Fibroblast of the conjunctiva (primary cell): ENCODE measurements at places on chromosomes 1 and 21.
A peak's percentile ranks its signal among the peaks of the same experiment; 100 is the strongest.

GRCh38 chr1:116404699-116405098 is 31.7 kb downstream of the ATP1A1 start:
- no peak for DNase-seq

- DNase-seq: no peak
Observed at GRCh38 chr1:34975771-34976170, 9.4 kb downstream of the TMEM35B start.

DNA sequence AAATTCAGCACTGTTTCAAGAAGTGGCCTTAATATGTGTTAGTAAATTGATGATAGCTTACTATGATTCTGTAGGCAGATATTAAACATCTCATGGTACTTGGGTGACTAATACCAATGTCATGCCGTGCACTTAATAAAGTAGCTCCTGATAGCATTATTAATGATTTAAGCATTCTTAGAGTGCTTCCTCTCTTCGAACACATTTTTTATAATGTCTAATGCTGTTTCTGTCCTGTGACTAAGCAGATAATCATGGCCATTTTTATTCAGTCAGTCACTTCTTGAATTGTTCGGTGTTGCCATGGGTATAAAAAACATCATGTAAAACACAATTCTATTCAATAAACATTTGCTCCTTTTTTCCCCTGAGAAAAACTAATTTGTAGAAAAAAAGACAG is 804.6 kb upstream of the ADGRL4 start:
- peak; percentile 24 for DNase-seq

DNA sequence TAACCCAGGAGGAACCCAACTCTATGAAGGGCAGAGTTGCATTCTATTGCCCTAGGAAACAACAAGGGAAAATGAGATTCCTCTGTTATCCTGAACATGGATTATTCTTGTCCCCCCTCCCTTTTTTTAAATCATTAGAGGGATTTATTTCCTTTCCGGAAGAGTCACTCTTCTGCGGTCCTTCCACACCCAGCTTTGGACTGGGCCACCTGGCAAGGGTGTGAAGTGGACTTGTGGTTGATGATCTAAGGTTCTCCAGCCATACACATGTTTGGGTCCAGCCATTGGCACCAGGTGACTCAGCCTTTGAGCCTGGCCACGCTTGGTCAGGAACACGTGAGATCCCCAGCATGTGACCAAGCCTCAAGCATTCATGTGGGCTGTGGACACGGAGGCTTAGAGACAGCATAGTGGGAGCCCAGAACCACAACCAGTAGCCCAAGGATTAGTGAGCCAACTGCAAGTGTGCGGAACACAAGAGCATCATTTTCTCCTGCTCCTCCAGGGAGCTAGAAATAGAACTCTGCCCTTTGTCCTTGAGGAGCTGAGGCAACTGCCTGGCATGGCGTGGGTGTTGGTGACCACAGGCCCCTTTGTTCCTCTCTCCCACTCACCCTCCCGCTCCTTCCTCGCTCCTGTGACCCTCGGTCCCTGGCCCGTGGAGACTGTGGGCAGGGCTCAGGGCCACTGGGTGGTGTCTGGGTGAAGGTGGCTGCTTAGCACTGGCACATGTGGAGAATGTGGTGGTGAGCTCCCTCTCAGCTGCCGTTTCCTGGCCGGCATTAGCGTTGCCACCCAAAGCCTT is 50.1 kb downstream of the NENF start:
- peak; percentile 47 for DNase-seq

DNA sequence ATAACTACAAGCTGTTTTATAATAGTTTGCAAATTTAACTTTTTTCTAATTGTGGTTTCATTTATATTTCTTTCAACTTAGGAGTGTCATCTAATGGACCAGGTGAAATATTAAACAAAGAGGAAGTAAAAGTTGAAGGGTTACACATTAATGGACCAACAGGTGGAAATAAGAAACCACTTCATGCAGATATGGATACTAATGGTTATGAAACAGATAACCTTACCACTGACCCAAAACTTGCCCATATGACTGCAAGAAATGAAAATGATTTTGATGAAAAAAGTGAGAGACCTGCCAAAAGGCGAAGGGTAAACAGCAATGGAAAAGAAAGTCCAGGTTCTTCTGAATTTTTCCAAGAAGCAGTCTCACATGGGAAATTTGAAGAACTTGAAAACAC is 59.7 kb downstream of the MIER1 start:
- no peak for DNase-seq

- DNase-seq: no peak
Observed at GRCh38 chr1:151455231-151455630, 4.1 kb downstream of the POGZ start.

DNA sequence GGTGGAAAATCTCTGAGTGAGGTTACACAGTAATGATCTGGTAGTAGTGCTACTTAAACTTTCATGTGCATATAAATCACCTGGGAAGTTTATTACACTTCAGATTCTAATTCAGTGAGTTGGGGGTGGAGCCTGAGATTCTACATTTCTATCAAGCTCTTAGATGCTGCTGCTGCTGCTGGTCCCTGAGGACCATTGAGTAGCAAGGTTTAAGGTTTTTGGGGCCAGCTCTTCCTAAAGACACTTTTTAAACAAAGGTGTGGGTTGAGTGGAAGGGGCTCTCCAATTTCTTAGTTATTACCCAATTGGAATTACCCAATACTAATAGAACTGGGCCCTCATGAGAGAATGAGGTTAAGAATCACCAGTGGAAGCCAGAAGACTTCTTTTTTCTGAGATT is 29.5 kb downstream of the KCNA3 start:
- no peak for DNase-seq

- no peak for DNase-seq
Observed at GRCh38 chr1:1426496-1427105, 5.5 kb upstream of the ANKRD65 start.

DNA sequence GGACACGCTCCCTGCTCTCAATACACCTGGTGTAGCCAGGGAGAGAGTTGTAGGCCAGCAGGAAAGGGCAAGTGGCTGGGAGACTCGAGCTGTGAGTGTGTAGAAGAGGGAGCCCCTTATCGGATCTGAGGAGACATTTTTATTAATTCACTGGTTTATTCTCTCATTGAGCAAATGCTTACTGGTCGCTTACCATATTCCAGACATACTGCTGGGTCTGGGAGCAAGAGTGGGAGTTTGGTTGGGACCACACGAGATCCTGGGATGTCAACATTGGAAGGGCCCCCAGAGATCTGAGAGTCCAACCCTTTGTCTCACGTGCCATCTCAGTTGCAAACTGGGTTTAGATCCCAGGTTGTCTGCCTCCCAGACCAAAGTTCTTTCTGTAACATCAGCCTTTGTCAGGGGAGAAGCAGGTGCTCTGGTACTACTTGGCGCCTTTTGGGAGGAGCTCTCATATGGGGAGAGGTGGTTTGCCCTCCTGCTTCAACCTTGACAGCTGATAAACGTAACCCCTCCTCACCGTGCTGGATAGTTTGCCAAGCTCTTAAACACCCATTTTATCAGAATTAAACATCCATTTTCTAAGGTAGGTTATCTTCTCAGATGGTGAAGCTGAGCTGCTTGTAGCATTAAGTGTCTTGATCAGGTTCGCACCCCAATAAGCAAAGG is 742 bp downstream of the TMEM222 start:
- no peak for DNase-seq

DNA sequence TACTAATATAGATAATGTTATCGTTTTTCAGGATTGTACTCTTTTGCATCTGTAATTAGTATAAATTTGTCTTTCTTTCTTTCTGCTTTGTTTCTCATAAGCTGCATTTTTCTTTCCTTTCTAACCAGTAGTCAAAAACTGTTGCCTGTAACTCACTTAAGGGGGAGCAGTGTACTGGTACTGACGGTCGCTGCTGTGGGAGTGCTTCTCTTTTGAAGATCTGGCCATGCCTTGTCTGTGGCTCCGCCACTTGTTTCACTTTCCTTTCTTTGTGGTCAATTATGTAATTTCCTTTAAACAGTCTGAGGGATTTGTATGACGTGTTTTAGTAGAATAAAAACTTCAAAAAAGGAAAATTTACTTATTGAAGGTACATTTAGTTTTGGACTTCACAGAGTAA is 37.0 kb downstream of the MIA3 start:
- DNase-seq: no peak

- no peak for DNase-seq
Observed at GRCh38 chr1:230517786-230518185, 91.7 kb upstream of the PGBD5 start.

GRCh38 chr1:162366149-162366548 is 10.5 kb downstream of the SPATA46 start:
- DNase-seq: no peak

DNA sequence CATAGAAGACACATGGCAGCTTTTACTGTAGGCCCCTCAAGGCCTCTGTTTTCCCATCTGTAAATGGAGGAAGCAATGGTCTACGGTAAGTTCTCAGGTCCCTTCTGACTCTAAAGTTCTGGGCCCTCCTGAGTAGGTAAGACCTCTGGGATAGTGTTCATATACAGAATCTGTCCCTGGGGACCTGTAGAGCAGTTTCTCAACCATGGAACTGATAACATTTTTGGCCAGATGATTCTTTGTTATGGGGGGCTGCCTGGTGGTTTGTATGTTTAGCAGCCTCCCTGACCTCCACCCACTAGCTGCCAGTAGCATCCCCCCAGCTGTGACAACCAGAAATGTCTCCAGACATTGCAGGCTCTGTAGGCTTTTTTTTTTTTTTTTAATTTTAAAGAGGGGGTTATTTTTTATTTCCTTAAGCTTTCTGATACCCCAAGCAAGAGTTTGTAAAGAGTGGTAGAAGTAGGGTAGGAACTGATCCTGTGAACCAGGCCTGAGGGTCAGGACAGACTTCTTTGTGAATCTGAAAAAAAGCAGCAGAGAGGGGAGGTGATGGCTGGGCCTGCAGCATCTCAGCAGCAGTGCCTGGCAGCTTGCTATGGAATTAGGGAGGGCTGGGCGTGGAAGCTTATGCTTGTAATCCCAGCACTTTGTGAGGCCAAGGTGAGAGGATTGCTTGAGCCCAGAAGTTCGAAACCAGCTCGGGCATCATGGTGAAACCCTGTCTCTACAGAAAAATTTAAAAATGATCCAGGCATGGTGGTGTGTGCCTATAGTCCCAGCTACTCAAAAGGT is 20.2 kb upstream of the TCEA3 start:
- DNase-seq: no peak

GRCh38 chr1:101846820-101847219 is 149.9 kb downstream of the OLFM3 start:
- no peak for DNase-seq

GRCh38 chr1:167504467-167504827 is 13.9 kb downstream of the CD247 start:
- DNase-seq: no peak

- no peak for DNase-seq
Observed at GRCh38 chr21:44418876-44419230, 36.5 kb upstream of the LRRC3 start.

DNA sequence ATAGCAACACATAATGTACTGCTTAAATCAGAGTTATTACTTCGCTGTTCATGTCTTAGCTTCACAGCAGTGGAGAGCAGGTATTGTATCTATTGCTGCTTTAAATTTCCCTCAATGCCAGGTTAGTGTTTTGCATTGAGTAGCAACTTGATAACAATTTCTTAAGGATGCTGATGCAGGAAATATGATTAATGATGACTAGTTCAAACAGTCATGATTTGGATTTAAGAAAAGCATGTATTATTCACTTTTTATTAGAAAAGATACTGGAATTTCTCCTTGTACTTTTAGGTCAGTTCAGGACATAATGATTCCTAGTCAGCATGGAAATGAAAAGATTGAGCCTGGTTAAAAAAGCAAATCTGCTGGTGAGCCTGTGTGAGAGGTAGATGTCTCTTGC is 67.2 kb upstream of the ARHGAP29 start:
- DNase-seq: no peak

- DNase-seq: no peak
Observed at GRCh38 chr1:200979574-200980451, 43.7 kb downstream of the KIF21B start.

DNA sequence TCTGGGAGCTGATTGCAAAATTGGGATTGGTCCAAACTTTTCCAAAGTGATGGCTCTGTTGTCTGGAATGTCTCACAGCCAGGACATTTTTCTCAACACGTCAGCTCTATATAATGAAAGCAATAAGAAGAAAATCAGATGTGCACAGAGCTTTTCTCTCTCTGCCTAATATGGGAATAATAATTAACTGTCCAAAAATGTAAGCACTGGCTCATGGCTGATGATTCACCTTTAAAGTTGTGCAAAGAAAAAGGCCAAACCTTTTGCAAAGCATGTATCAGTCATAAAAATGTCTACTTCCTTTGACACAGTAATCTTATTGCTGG is 30.4 kb downstream of the ZNF281 start:
- peak; percentile 65 for DNase-seq

DNA sequence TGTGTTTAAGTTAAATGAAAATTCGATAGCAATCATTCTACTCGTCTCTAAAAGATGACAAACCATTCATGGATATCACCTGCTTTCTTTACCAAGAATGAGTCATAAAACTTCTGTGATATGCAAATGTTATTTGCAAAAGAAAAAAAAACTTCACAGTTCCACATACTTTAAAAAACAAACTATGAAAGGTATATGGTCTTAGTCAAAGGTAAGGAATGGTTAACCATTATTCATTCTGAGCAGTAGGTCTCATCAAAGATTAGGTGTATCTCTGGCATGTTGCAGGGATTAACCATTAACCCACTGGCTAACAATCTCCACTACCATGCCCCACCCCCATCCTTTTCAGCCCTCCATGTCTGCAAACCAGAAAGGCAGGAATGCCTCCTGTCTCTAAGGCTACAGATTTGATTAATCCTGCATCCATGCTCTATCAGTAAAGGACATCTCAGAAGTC is 44.4 kb downstream of the PTPN14 start:
- no peak for DNase-seq

GRCh38 chr21:33893917-33894316 is 21.7 kb downstream of the ATP5PO start:
- DNase-seq: no peak

GRCh38 chr1:52435650-52436049 is 31.2 kb downstream of the PRPF38A start:
- DNase-seq: no peak

- DNase-seq: no peak
Observed at GRCh38 chr1:88060112-88060673, 623.9 kb upstream of the PKN2 start.

DNA sequence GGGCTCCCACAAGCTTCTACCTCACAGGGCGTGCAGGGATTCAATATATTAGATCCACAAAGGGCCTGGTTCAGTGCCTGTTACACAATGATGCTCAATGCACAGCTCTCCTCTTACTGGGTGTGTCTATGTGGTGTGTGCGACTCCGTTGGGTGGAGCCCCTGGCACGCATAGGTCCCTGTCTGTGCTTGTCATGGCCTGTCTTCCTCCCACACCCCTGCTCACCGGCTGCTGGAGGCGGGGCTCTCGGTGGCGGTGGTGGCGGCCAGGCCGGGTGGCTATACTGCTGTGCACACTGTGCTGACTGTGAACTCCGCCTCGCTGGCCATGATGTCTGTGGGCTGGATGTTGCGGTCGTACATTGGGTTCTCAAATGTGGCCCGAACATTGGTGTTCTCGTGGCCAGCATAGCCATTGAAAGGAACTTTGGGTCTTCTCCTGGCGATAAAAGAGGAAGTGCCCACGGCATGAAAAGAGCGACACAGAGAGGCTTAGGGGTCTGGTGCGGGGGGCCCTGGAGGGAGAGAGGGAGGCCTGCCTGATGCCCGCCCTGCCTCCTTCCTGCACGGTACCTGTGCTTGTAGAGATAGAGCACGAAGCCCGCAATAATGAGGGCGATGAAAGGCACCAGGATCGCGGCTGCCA is 46.9 kb downstream of the ZSCAN20 start:
- no peak for DNase-seq
